ENCODE measurements at places on chromosomes 7 and 10. TPM values are rescaled to one million over a fixed set of nuclear protein-coding genes. Genes with fewer than 3 reads are reported as not detected.

HIF1AN gene
- total RNA-seq: 71.2 TPM

SFRP4 gene
- not detected for total RNA-seq

CACNB2 gene
- 0.98 TPM for total RNA-seq

DNA sequence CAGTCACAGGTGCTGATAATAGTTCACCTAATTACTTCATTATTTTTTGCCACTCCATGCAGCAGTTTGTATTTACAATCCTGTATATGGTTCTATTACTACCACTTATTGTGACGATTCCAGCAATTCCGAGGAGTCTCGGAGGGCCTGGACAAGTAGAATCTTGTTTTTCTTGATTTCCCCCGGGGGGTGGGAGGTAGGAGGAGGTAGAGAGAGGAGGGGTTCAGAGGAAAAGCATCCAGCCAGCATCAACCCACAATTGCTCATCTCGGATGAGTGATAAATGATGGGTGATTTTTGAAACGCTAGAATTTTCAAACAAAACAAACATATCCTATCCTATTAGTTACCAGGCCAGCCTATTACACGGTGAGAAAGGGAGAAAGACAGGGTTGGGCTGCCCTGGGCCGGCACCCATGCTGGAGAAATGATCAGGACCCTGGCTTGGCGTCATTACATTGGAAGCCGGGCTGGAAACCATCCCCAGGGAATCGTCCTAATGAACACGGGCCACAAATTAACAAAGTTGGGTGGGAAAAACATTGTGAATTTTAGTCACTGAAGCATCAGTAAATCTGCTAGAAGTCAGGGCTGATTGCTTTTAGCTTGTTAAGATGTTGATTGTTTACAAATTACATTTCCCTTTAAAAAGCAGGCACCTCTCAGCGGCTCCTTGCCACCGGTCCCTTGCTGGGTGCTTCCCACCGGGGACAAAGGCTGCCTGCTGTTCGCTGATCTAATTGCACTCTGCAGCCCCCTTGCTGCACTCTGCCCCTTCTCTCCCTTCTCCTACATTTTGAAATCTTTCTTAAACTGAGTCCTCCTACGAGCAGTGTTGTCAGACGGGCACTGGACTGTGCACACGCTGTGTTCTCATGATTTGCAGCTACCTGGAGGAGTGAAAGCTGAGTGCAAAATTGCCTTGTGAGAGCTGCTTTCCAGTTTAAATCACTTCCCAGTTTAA is 95.5 kb downstream of the FAM204A start:
- no peak overlapping the region for H3K4me3 ChIP-seq
- H3K27ac ChIP-seq: no peak overlapping the region
- H3K4me1 ChIP-seq: no peaks in the 10 kb centered on the region
- H3K36me3 ChIP-seq: no peaks in the 10 kb centered on the region
- no peak for DNase-seq

GRCh38 chr10:125095776-125096175 is 64.6 kb downstream of the CTBP2 start:
- H3K27ac ChIP-seq: no peak overlapping the region
- no peak overlapping the region for H3K4me3 ChIP-seq
- DNase-seq: no peak

DNA sequence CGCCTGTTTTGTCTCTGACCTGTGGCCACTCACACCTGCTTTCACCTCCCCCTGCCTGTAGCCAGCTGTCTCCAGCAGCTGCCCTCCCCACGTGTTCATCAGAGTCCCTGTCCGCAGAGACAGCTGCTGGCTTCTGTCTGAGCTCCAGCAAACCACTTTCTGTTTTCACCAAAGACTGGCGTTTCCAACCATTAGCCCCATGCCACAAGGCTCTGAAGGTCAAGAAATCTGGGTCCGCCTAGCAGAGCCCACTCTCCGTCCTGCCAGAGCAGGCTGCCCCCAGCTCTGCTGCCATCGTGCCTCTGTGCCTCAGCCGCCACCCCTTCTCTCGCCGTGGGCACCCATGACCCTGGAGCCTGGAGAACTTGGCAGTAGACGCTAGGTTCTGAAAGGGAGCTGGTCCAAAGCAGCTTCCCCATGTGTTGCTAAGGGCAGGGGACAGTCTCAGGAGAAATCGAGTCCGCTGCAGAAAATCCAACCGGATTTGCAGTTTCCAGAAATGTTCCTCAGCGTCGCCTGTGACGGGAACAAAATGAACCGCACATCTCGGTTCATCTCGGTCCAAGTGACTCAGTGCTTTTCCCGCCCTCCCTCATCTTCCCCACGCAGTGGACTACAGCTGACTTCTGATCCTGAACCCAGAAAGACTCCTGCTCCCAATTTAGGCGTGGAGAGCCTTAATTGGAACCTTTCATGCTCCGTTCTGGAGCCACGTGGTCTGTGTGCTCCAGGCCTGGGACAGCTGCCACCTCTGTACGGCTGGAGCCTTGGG is 28.0 kb downstream of the TMEM120A start:
- no peaks in the 10 kb centered on the region for H3K27me3 ChIP-seq
- no peak for DNase-seq
- H3K27ac ChIP-seq: no peak overlapping the region
- no peaks in the 10 kb centered on the region for H3K4me1 ChIP-seq
- no peaks in the 10 kb centered on the region for H3K36me3 ChIP-seq
- H3K4me3 ChIP-seq: no peak overlapping the region
